ENCODE measurements at places on chromosomes 7 and 10.

DNA sequence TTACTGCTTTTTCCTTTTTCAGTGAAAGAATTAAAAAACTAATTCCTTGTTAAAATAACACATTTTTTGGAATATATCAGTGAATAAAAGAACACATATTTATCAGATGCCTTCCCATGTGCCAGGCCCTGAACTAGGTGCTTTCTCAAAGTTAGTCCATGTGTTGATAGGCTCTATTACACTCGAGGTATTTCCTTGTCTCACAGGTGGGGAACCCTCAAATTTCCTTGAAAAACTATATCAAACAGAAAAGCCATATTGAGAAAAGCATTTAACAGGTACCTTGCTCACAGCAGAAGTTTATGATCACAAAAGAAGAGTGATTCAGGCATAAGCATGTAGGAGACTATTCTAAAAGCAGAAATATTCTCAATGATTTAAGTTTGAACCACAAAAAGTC lies 75.6 kb upstream of the OGDHL start:
- no peak for DNase-seq

DNA sequence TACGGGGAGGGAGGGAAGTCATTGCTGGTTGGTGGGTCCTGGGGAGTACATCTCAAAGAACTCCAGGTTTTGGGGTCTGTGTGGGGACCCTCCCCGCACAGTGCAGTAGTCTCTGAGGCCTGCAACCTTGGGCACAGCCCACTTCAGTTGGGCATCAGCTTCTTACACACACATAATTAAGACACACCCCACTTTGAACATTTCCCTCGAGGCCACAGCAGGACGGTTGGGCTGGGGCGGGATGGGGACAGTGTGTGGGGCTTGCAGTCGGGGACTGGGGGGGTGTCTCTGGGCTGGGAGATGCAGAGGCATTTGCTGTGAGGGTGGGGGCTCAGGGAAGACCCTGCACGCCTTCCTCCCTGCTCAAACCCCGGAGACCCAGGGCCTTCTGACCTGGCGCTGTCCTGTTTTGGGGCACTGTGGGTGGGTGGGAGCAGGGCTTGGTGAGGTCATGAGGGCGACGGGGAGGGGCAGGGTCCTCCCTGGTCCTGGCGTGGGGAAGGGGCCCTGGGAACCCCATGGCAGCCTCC lies 1.3 kb downstream of the LFNG start:
- no peak for DNase-seq

GRCh38 chr7:148570510-148570909 lies 20.1 kb upstream of the C7orf33 start:
- no peak for DNase-seq

- DNase-seq: no peak
Observed at GRCh38 chr7:157002819-157003421, 7.5 kb downstream of the MNX1 start.

DNA sequence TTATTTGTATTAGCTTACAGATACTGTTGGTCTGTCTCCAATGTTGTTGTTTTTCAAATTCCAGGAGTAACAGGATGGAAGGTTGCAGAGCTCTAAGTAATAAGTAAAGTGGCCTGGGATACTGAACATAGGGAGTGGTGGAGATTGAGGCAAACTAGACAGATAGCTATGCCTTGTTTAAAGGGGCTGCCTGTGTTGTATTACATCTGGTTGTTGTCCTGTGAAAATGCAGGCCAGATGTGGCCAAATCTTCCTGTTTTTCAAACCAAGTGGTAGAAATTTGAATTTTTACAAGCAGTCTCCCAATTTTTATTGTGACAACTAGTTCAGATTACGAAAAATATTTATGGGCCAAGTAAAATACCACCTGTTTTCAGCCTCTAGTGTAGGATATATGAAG lies 33.5 kb downstream of the BICC1 start:
- no peak for DNase-seq

- no peak for DNase-seq
Observed at GRCh38 chr10:58747687-58748086, 235.0 kb downstream of the BICC1 start.

GRCh38 chr10:102581401-102581800 lies 62.9 kb upstream of the TRIM8 start:
- DNase-seq: no peak
